Thyroid gland (tissue), 4 donors: ENCODE measurements at places on chromosomes 16 and 17.

- peaks cover 3% of the 10 kb centered on the region for H3K36me3 ChIP-seq
- H3K27me3 ChIP-seq = no peaks in the 10 kb centered on the region
- peak; percentile 87 for DNase-seq
- peak overlapping the region; percentile 35 for H3K27ac ChIP-seq
These were observed 19.2 kb downstream of the RNF213 start for GRCh38 chr17:80279895-80280294.

- no peak overlapping the region for H3K27ac ChIP-seq
- peaks cover 16% of the 10 kb centered on the region for H3K4me1 ChIP-seq
- no peak overlapping the region for H3K4me3 ChIP-seq
- H3K27me3 ChIP-seq = no peaks in the 10 kb centered on the region
These were observed 239.4 kb downstream of the MRTFB start for GRCh38 chr16:14310519-14310991.

DNA sequence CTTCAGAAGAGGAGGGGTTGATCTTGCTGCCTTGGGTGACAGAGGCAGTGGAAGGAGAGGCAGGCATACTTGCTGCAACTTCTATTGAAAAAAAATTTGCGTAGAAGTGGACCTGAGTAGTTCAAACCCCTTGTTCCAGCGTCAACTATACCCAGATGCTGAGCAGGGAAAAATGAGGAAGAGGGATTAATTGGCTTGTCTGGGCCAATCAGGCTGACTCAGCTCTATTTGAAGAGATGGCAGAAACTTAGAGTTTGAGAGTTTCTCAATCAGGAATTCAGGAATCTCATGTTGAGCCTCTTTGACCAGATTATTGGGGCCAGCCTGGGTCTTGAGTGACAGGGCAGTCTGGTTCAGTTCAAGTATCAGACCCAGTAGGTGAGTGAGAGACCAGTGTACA, 17.6 kb downstream of the CASC3 start:
- H3K36me3 ChIP-seq = peaks cover 30% of the 10 kb centered on the region
- H3K4me3 ChIP-seq = no peak overlapping the region
- no peak for DNase-seq

- no peak for DNase-seq
- no peaks in the 10 kb centered on the region for H3K36me3 ChIP-seq
- no peak overlapping the region for H3K27ac ChIP-seq
- H3K27me3 ChIP-seq = no peaks in the 10 kb centered on the region
These were observed 9.4 kb upstream of the NUFIP2 start for GRCh38 chr17:29303386-29303785.

DNA sequence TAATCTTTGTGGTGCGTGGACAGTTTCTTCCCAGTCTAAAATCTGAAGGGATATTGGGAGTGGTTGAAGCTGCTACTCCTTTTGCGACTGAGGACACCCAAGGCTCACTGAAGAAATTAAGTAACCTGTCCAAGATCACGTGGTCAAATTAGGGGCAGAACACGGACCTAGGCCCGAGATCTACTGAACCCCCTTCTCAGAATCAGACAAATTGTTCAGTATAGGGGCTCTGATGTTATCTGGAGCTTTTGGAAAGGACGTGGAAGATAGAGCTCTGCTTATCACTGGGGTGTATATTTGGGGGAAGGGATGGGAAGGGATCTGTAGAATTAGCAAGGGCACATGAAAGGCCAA, 857 bp downstream of the TANGO6 start:
- peak overlapping the region; percentile 79 for H3K4me3 ChIP-seq
- H3K4me1 ChIP-seq = peaks cover 9% of the 10 kb centered on the region
- DNase-seq = no peak
- H3K36me3 ChIP-seq = no peaks in the 10 kb centered on the region

- DNase-seq = no peak
- H3K27me3 ChIP-seq = no peaks in the 10 kb centered on the region
- H3K27ac ChIP-seq = no peak overlapping the region
These were observed 538.5 kb upstream of the CDH11 start for GRCh38 chr16:65660390-65660789.
